ENCODE measurements at places on chromosomes 4 and X. TPM values are rescaled to one million over a fixed set of nuclear protein-coding genes. Genes with fewer than 3 reads are reported as not detected.
A peak's percentile ranks its signal among the peaks of the same experiment; 100 is the strongest.

- no peaks in the 10 kb centered on the region for H3K4me1 ChIP-seq
- H3K27ac ChIP-seq, result no peak overlapping the region
- no peaks in the 10 kb centered on the region for H3K27me3 ChIP-seq
- no peak overlapping the region for H3K4me3 ChIP-seq
- no peaks in the 10 kb centered on the region for H3K36me3 ChIP-seq
- no peak for DNase-seq
Measured at GRCh38 chr4:147498031-147498660, 17.2 kb downstream of the EDNRA start.

PTPN13 gene
- 4.2 TPM for total RNA-seq

HELT gene
- not detected for total RNA-seq

DNA sequence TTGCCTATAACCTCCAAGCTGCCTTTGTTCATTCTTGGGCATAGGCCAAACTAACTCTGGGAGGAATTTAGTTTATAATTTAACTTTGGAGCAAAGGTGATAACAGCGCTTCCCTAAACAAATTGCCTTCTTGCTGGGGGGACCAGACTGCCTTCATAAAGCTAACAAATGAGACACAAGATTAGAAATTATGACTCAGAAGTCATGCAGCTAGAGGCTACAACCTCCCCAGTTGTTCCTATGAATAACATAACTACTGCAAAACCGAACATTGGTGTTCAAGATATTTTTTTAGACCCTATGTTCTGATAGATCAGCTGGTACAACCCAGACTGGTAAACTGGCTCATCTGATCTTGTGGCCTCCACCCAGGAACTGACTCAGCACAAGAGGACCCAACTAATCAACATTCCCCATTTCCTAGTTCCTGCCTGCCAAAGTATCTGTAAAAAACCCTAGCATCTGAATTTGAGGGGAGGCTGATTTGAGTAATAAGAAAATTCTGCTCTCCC lies 22.0 kb upstream of the TMPRSS11B start:
- no peaks in the 10 kb centered on the region for H3K4me1 ChIP-seq
- no peak for DNase-seq
- no peak overlapping the region for H3K4me3 ChIP-seq
- H3K36me3 ChIP-seq, result no peaks in the 10 kb centered on the region
- no peak overlapping the region for H3K27ac ChIP-seq

DNA sequence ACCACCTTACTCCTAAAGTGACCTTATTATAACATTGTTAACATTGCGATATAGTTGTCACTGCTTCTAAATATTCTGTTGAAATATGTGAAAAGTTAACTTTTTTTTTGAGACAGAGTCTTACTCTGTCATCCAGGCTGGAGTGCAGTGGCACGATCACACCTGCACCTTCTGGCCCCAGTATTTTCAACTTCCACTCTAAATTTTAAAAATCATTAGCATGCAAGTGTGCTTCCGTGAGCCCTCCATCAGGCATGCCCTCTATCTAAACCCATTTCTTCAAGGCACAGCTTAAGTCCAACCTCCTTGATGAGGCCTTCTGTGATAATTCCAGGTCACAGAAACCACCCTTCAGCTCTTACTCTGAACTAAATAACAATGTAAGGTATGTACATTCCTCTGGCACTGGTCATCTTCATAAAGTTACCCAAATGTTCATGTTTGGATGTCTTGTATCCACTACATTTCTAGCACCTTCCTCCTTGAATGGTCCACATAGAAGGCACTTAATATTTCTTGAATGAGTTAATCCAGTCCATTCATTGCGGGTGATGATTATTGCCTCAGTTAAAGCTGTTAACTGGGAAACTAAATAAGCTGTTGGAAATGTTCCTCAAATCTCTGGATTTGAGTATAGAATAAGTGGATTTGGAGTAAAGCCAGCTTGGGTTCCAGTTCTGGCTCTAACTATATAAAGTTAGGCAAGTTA lies 38.6 kb upstream of the TMEM131L start:
- no peak overlapping the region for H3K4me3 ChIP-seq
- no peaks in the 10 kb centered on the region for H3K36me3 ChIP-seq
- H3K27ac ChIP-seq, result no peak overlapping the region

DNA sequence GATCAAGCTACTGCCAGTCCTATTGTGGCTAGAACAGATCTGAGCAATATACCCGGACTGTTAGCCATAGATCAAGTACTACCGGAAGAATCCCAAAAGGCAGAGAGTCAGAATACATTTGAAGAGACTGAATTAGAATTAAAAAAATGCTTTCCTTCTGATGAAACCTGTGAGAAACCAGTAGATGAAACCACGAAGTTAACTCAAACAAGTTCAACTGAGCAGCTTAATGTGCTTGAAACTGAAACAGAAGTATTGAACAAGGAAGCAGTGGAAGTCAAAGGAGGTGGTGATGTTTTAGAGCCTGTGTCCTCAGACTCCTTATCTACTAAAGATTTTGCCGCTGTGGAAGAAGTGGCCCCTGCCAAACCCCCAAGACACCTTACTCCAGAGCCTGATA lies 46.8 kb downstream of the WDR44 start:
- no peak overlapping the region for H3K4me3 ChIP-seq
- H3K27ac ChIP-seq, result no peak overlapping the region
- no peak for DNase-seq
- no peaks in the 10 kb centered on the region for H3K36me3 ChIP-seq
- no peaks in the 10 kb centered on the region for H3K27me3 ChIP-seq

DNA sequence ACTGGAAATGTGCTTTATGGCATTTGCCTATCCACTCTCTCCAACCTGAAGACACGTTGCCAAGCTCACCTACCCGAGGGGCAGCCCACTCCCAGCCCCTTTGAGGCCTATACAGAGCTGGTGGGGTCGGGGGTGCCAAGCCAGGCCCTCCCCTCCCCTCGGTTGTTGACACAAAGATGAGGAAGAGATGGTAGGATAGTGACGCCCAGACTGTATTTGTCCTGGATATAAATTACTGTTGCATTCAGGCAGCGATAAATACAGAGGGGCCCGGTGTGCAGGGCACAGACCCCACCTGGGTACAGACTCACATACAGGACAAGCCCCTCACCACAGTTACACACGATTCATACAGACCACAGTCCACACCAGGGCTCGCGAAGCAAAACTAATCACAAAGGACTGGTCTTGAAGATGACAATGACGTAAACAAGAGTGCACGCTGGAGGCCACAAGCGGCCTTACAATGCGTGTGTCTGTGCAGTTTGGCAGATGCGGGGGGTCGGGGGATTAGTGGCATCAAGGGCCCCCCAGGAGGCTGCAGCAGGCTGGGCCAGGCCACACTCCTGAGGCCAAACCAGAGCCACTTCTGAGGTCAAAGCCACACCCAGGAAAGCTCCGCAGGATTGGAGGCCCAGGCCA lies 14.6 kb downstream of the DGKQ start:
- no peak overlapping the region for H3K27ac ChIP-seq
- H3K27me3 ChIP-seq, result no peaks in the 10 kb centered on the region
- DNase-seq, result no peak
- H3K4me3 ChIP-seq, result no peak overlapping the region
- no peaks in the 10 kb centered on the region for H3K4me1 ChIP-seq

GRCh38 chr4:34718576-34719245 lies 1525.6 kb downstream of the ARAP2 start:
- no peaks in the 10 kb centered on the region for H3K4me1 ChIP-seq
- no peak overlapping the region for H3K27ac ChIP-seq
- H3K27me3 ChIP-seq, result no peaks in the 10 kb centered on the region
- no peak for DNase-seq
- no peak overlapping the region for H3K4me3 ChIP-seq

DNA sequence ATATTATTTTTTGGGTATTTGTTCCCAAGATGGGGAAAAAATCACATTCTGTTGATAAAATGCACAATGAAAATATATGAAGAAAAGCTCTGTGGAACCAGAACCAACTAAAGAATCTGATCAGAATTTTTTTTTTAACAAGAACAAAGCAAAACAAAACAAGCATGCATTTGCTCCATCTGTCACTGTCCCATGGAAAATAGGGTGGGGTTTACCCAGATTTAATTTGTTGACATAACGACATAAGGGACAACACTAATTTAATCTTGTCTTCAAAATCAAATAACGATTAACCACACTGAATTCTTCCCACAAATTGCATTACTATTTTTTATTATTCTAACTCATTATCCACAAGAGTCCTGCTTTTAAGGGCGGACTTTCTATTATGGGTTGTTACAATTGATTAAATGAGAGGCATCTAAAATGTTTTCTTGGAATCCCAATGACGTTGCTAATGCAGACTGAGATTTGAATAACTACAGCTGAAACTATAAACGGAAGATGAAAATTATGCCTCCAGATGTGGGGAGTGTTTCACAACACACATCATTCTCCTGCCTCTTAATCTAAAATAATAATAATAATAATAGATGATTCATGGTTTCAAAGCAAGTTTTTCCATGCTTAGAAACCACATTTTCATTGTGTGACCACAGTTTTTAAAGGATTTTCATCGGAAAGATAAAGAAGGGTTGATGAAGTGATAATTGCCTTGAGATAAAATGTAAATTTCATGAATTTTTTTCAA lies 307.0 kb upstream of the CPEB2 start:
- H3K4me3 ChIP-seq, result no peak overlapping the region
- H3K27me3 ChIP-seq, result no peaks in the 10 kb centered on the region
- H3K4me1 ChIP-seq, result no peaks in the 10 kb centered on the region
- H3K27ac ChIP-seq, result no peak overlapping the region
- H3K36me3 ChIP-seq, result no peaks in the 10 kb centered on the region

- H3K4me3 ChIP-seq, result no peak overlapping the region
- H3K27me3 ChIP-seq, result no peaks in the 10 kb centered on the region
- no peak overlapping the region for H3K27ac ChIP-seq
- no peak for DNase-seq
- H3K4me1 ChIP-seq, result no peaks in the 10 kb centered on the region
Measured at GRCh38 chrX:63417649-63418048, 66.5 kb upstream of the SPIN4 start.

SPOCK3 gene
- total RNA-seq, result not detected

BCORL1 gene
- 8.3 TPM for total RNA-seq

- no peaks in the 10 kb centered on the region for H3K27me3 ChIP-seq
- H3K4me1 ChIP-seq, result no peaks in the 10 kb centered on the region
- H3K4me3 ChIP-seq, result no peak overlapping the region
- no peaks in the 10 kb centered on the region for H3K36me3 ChIP-seq
Measured at GRCh38 chr4:120481756-120482155, 415.1 kb upstream of the MAD2L1 start.

DNA sequence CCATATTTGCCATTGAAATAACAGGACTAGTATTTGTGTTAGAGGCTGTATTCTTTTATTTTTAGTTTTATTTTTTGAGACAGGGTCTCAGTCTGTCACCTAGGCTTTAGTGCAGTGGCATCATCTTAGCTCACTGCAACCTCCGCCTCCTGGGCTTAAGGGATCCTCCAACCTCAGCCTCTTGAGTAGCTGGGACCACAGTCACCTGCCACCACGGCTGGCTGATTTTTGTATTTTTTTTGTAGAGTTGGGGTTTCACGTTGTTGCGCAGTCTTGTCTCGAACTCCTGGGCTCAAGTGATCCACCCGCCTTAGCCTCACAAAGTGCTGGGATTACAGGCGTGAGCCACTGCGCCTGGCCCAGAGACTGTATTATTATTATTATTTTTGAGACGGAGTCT lies 15.3 kb downstream of the TMEM131L start:
- H3K4me3 ChIP-seq, result no peak overlapping the region
- peaks cover 5% of the 10 kb centered on the region for H3K4me1 ChIP-seq
- no peaks in the 10 kb centered on the region for H3K27me3 ChIP-seq

DNA sequence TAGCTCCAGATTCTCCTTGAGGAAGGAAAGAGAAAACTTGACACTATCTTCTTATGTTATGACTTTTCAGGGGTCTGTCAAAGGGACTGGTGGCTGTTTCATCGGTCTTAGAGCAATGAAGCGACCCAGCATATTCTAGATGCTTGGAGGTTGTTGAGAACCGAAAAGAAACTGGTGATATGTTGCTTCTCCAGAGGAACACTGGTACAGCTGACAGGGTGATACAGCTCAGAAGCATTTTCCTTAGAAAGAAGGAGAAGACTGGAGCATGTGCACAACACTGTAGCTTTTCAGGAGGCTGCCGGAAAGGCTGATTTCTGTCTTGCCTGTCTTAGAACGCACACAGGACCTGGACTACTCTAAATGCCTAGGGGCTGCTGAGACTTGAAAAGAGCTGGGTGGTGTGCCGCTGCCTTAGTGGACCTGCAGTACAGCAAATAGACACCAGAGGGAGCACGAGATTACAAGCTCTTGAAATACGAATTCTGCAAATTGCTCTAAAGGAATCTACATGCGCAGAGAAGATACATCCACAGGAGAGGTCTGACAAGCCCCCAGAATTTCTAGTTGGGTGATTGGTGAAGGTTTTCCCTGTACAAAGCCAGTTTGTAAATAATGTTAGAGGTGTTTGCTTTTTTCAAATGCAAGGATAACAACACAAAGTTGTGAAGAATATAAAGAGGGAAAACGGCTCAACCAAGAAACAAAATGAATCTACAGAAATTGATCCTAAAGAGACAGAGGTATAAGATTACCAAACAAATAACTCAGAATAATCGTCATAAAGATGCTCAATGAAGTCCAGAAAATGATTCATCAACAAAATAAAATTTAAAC lies 223.1 kb upstream of the DMD start:
- no peak overlapping the region for H3K4me3 ChIP-seq
- H3K36me3 ChIP-seq, result no peaks in the 10 kb centered on the region
- H3K27ac ChIP-seq, result no peak overlapping the region
- DNase-seq, result peak; percentile 59
- no peaks in the 10 kb centered on the region for H3K4me1 ChIP-seq
- H3K27me3 ChIP-seq, result no peaks in the 10 kb centered on the region

GRCh38 chr4:140109737-140110136 lies 44.2 kb downstream of the MAML3 start:
- no peak overlapping the region for H3K4me3 ChIP-seq
- no peak for DNase-seq

TEX13D gene
- not detected for total RNA-seq

GRCh38 chrX:46407753-46408130 lies 137.5 kb downstream of the ZNF674 start:
- no peak for DNase-seq
- no peak overlapping the region for H3K27ac ChIP-seq
- no peaks in the 10 kb centered on the region for H3K4me1 ChIP-seq
- H3K4me3 ChIP-seq, result no peak overlapping the region
- no peaks in the 10 kb centered on the region for H3K36me3 ChIP-seq

GRCh38 chr4:74632634-74633033 lies 161.7 kb downstream of the BTC start:
- H3K36me3 ChIP-seq, result no peaks in the 10 kb centered on the region
- H3K27me3 ChIP-seq, result no peaks in the 10 kb centered on the region
- no peak overlapping the region for H3K4me3 ChIP-seq

DNA sequence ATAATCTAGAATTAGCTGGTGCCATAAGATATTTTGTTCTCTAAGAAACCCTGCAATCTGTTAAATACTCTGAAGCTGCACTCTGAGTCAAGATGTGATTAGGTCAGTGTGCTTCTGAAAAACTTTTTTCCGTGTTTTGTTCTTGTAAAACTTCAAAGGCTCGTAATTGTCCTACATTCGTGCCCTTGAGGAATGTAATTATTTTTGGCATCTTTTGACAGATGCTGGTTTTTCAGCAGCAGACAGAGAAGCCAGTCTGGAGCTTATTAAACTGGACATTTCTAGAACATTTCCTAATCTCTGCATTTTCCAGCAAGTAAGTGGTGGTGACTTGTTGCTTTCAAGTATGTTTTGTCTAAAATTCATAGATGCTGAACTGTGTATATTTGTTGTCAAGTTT lies 36.8 kb upstream of the TADA2B start:
- no peak overlapping the region for H3K4me3 ChIP-seq
- H3K27ac ChIP-seq, result no peak overlapping the region
- no peaks in the 10 kb centered on the region for H3K4me1 ChIP-seq
- no peaks in the 10 kb centered on the region for H3K27me3 ChIP-seq
- peaks cover 10% of the 10 kb centered on the region for H3K36me3 ChIP-seq

Data from colonic mucosa (tissue), 4 donors.